Small intestine (tissue), 16 donors: ENCODE measurements at places on chromosomes 5 and 9. TPM values are rescaled to one million over a fixed set of nuclear protein-coding genes. Genes with fewer than 3 reads are reported as not detected.

DNA sequence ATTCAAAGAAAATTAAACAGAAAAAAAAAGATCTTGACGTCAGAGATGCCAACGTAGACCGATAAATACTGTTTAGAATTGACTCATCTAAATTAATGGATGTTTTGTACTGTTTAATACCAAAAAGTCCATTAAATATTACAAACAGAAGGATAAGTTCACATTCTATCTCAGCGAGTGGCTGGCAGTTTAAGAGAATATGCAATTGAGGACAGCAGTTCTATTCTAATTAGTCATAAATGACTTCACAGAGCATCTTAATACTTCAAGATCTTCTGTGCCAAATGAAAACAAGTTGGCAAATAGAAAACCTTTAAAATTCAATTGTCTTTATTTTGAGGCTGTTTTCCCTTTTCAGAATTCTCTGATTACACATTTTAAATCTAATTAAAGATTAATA lies 326.6 kb upstream of the NREP start:
- DNase-seq = no peak
- no peaks in the 10 kb centered on the region for H3K36me3 ChIP-seq
- H3K4me3 ChIP-seq = no peak overlapping the region
- H3K27ac ChIP-seq = no peak overlapping the region
- no peaks in the 10 kb centered on the region for H3K4me1 ChIP-seq

DNA sequence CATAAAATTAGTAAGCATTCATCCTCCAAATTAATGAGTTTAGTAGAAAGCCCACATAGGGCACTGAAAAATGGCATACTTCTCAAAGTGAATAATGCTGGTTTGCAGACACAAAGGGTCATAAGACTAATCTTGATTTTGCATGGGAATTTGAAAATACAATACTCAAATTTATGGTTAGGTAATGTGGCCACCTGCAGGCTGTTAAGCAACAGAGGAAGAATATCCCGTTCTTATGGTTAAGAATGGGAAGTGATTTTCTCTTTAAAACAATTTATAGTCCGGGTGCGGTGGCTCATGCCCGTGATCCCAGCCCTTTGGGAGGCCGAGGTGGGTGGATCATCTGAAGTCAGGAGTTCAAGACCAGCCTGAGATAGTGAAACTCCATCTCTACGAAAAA lies 9.4 kb upstream of the PLCXD3 start:
- no peaks in the 10 kb centered on the region for H3K27me3 ChIP-seq
- no peaks in the 10 kb centered on the region for H3K36me3 ChIP-seq
- no peak overlapping the region for H3K4me3 ChIP-seq
- DNase-seq = peak; percentile 29

DNA sequence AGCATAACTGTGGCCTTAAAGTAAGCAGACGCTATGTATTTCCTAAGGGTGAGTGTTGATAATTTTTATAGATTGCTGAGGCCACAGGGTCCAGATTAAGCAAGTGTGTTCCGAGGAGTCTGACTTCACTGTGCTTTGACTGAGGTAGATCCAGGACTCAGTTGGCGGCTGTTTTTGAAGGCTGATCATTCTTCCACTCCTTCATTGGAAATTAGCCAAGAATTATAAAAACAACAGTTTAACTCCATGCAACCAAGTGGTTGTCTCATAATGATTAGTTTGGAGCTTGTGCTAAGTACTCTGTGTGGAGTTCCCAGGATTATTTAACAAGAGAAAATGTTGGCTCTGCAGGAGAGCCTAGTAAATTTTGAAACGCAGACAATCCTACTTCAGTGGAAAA lies 19.1 kb downstream of the IQGAP2 start:
- no peak overlapping the region for H3K27ac ChIP-seq
- H3K36me3 ChIP-seq = peaks cover 4% of the 10 kb centered on the region
- H3K4me1 ChIP-seq = peaks cover 17% of the 10 kb centered on the region
- H3K27me3 ChIP-seq = no peaks in the 10 kb centered on the region
- peak; percentile 68 for DNase-seq
- H3K4me3 ChIP-seq = no peak overlapping the region

GRCh38 chr5:7072188-7072587 lies 323.8 kb upstream of the ADCY2 start:
- no peak overlapping the region for H3K4me3 ChIP-seq
- H3K4me1 ChIP-seq = no peaks in the 10 kb centered on the region
- no peak for DNase-seq
- H3K27me3 ChIP-seq = no peaks in the 10 kb centered on the region
- no peak overlapping the region for H3K27ac ChIP-seq

GRCh38 chr9:18490641-18491370 lies 16.9 kb downstream of the ADAMTSL1 start:
- no peak overlapping the region for H3K4me3 ChIP-seq
- DNase-seq = no peak
- no peaks in the 10 kb centered on the region for H3K27me3 ChIP-seq

DNA sequence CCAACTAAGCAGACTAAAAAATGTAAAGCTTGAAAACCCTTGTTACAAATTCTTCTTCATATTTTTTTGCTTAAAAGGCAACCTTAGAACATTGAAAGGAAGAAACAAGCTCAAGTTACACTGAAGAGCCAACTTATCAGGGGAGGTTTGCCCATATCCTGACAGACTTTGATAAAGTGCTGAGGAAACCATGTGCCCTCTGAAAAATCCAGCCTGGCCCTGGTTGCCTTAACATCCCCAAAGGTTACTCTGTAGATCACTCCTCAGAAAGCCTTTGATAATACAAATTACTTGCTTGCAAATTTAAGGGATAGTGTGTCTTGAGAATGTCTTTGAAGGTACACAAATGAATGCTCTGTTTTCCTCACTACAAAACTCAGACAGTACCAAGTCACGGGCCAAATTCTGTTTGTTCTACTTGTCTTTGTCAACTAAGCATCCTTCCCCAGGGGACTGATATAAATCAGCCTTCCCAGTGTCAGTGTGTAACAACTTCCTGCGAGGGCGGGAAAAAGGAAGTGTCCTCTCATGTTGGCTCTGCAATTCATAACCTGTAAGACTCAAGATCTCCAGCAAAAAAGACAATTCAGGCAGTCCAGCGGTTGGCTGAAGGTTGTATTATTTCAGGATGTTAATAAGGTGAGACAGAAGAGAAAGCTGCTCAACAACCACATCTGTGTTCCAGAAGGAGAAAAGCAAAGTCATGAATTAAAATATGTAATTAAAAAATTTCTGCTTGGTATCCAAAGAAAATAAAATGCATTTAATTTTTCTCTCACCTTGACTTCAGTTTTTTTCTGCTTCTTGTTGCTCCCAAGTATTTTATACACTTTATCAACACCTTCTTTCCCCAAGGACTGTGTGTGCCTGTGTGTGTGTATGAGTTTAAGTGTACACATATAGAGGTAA lies 199.9 kb downstream of the PIK3R1 start:
- no peak for DNase-seq
- H3K27me3 ChIP-seq = no peaks in the 10 kb centered on the region
- H3K4me1 ChIP-seq = peaks cover 15% of the 10 kb centered on the region

GRCh38 chr5:76386360-76386759 lies 16.7 kb upstream of the IQGAP2 start:
- H3K4me1 ChIP-seq = no peaks in the 10 kb centered on the region
- H3K36me3 ChIP-seq = no peaks in the 10 kb centered on the region
- no peak overlapping the region for H3K4me3 ChIP-seq

DNA sequence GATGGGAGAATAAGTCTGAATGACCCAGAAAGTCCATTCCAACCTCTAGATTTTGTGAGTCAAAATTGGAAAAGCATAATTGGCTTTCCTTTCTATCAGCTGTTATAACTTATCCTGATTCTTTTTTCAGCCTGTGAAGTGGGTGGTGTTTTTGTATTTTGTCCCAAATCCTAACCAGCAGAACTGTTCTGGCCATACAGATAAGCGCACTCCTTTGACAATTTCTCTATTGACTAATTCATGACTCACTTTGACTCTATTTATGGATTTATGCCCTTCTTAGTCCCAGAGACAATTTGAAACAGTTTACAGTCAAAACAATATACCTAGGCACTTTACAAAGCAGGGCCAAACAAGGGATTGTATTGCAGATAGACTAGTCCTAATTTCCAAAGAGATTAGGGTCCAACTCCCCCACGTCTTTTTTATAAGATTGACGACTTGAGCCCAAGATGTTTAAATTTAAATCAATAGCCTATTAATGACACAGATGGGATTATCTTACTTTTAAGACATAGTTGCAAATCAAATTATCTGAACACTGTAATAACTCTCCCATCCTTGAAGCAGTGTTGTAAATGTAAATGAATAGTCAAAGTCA lies 301.7 kb upstream of the SEMA6A start:
- no peak overlapping the region for H3K27ac ChIP-seq
- peaks cover 2% of the 10 kb centered on the region for H3K27me3 ChIP-seq
- H3K4me1 ChIP-seq = no peaks in the 10 kb centered on the region

GRCh38 chr5:50415912-50416311 lies 25.2 kb downstream of the EMB start:
- H3K27ac ChIP-seq = no peak overlapping the region
- H3K4me1 ChIP-seq = no peaks in the 10 kb centered on the region
- DNase-seq = no peak
- H3K4me3 ChIP-seq = no peak overlapping the region

- H3K4me1 ChIP-seq = no peaks in the 10 kb centered on the region
- no peaks in the 10 kb centered on the region for H3K36me3 ChIP-seq
- no peak overlapping the region for H3K4me3 ChIP-seq
- H3K27ac ChIP-seq = no peak overlapping the region
Measured at GRCh38 chr9:132588501-132589147, 6.2 kb downstream of the BARHL1 start.

- H3K27ac ChIP-seq = no peak overlapping the region
- H3K27me3 ChIP-seq = no peaks in the 10 kb centered on the region
- H3K4me3 ChIP-seq = no peak overlapping the region
- H3K36me3 ChIP-seq = no peaks in the 10 kb centered on the region
- DNase-seq = no peak
- H3K4me1 ChIP-seq = peaks cover 4% of the 10 kb centered on the region
Measured at GRCh38 chr5:74623006-74623611, 17.4 kb downstream of the ENC1 start.

DNA sequence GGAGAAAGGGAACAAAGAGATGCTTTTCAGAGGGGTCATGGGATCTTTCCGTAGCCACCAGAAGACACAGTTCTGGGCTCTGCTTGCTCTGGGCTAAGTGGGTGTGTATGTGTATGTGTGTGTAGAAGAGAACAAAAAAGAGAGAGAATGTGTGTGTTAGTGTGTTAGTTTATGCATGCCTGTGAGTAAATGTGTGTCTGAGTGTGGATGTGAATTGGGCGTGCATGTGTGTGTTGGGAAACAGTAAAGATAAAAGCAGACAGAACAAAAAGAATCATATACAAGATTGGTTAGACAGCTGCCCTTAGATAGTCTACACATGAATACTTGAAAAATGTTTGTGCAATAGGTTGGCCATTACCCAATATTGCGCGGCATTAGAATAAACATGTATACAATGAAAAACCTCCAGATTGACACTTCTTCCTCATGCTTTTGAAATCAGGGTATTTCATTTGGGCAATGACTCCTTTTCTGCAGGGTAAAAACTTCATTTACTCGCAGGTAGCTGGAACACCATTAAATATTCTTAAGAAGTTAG lies 36.5 kb upstream of the HSPA9 start:
- no peak overlapping the region for H3K4me3 ChIP-seq
- H3K36me3 ChIP-seq = no peaks in the 10 kb centered on the region
- DNase-seq = no peak

DNA sequence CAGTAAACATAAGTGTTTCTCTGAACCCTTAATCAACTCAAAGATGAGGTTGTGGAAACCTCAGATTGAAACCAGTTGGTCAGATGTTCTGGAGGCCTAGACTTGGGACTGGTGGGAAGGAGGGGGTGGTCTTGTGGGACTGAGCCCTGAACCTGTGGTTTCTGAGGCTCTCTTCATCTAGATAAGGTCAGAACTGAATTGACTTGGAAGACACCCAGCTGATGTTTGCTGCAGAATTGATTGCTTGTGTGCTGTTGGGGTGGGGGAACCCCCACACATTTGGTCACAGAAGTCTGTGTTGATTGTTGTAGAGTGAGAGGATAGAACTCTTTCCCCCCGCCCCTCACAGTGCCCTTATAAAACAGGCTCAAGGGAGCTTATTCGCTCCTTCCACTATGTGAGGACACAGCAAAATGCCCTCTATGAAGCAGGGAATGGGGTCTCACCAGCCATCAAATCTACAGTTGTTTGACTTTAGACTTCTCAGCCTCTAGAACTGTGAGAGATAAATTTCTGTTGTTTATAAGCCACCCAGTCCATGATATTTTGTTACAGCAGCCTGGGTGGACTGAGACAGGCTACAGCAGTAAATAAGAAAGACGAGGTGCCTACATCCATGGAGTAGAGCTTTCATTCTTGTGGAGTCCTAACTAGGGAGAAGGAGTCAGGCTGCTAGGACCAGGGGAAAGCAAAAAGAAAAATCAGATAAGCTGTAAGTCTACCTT lies 25.7 kb upstream of the UGCG start:
- no peak for DNase-seq
- no peaks in the 10 kb centered on the region for H3K4me1 ChIP-seq
- H3K27me3 ChIP-seq = no peaks in the 10 kb centered on the region

- no peaks in the 10 kb centered on the region for H3K36me3 ChIP-seq
- DNase-seq = no peak
Measured at GRCh38 chr5:59146729-59147128, 563.9 kb downstream of the RAB3C start.

DNA sequence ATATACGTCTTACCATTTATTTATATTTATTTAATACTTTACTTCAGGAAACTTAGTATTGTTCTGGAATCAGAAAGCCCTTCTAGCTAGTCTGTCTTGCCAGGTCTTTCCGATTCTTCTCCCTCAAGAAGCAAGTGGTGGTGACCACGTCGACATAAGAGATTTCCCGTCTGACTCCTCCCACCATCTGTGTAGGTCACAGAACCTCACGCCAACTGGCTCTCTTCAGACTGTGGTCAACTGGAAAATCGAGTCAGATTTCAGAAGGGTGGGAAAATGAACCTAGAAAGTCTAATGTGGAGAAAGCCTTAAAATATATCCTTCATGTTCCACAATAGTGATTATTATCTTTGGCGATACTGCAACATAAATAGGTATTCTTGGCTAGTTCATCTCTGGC lies 17.3 kb downstream of the THBS4 start:
- no peak overlapping the region for H3K4me3 ChIP-seq
- no peaks in the 10 kb centered on the region for H3K4me1 ChIP-seq
- H3K27me3 ChIP-seq = no peaks in the 10 kb centered on the region

DNA sequence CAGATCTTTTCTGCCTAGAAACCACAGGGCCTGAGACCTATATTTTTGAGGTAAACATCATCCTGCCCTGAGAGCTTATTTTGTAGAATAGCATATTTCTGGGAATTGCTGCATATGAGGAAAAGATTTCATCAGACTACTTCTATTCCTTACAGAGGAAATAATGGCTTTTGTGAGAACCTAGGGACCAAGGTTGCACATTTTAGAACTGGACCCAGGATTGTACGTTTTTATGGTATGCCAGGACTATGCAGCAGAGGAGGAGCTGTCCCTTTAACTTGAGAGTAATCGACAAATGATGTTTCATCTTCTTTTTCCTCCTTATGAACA lies 2.2 kb upstream of the ALDH1A1 start:
- H3K4me1 ChIP-seq = peaks cover 5% of the 10 kb centered on the region
- H3K27ac ChIP-seq = no peak overlapping the region

OMD gene
- polyA plus RNA-seq = 0.27 TPM

RASEF gene
- polyA plus RNA-seq = 14.6 TPM

TAS2R1 gene
- polyA plus RNA-seq = 0.50 TPM

NUTM2G gene
- polyA plus RNA-seq = not detected

COL15A1 gene
- 4.2 TPM for polyA plus RNA-seq

FBP2 gene
- 1.9 TPM for polyA plus RNA-seq

SLC12A7 gene
- 79.9 TPM for polyA plus RNA-seq

ADGRV1 gene
- 2.9 TPM for polyA plus RNA-seq

ADAMTS19 gene
- 2.5 TPM for polyA plus RNA-seq

C5orf58 gene
- not detected for polyA plus RNA-seq

FOXI1 gene
- 0.03 TPM for polyA plus RNA-seq

NAIP gene
- polyA plus RNA-seq = 5.1 TPM

PCDHB16 gene
- polyA plus RNA-seq = 0.65 TPM

PCDHA12 gene
- polyA plus RNA-seq = 0.03 TPM

CXCL14 gene
- polyA plus RNA-seq = 13.4 TPM

ARSI gene
- polyA plus RNA-seq = not detected
